ENCODE measurements at places on chromosomes 11 and 22. TPM values are rescaled to one million over a fixed set of nuclear protein-coding genes. Genes with fewer than 3 reads are reported as not detected.

DNA sequence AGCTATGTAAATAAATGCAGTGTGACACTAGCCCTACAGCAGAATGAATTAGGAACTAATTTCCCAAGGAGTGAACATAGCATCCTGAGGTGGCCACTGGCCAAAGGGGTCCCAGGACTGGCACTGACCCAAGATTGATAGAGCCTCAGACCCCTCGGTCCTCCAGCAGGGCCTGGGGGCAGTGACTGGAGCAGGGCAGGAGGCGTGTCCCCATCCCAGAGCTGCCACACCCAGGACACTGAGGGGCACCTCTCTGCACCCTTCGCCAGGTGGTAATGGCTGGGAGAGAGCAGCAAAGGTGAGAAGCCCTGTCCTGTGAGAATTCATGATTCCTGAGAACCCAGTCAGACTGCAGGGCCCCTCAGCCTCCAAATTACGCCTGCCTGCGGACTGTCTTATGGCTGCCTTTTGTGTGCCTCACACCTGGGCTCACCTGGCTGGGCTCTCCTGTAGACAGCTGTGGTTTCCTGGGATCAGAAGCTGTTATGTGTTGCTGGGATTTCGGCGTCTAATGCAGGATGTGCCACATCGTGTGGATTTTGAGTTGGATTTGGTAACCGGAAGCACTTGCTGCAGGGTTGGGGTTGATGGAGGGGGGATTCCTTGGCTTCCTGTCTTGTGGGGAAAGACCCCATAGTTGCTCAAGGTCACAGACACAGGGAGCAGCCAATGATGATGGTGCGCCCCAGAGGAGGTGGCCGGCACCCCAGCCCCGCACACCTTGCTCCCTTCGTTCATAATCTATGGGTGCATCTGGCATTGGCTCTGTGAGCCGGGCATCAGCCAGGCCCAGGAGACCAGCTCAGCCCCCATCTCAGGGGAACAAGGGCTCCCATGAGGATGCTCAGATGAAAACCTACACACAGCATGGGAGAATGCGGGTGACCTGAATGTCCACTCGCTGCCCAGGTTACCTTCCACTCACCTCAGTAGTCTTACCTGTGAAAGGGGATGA, 582.9 kb downstream of the BRD1 start:
- H3K27ac ChIP-seq: no peak overlapping the region
- H3K36me3 ChIP-seq: no peaks in the 10 kb centered on the region
- peaks cover 1% of the 10 kb centered on the region for H3K27me3 ChIP-seq
- no peak for DNase-seq
- no peak overlapping the region for H3K4me3 ChIP-seq

DNA sequence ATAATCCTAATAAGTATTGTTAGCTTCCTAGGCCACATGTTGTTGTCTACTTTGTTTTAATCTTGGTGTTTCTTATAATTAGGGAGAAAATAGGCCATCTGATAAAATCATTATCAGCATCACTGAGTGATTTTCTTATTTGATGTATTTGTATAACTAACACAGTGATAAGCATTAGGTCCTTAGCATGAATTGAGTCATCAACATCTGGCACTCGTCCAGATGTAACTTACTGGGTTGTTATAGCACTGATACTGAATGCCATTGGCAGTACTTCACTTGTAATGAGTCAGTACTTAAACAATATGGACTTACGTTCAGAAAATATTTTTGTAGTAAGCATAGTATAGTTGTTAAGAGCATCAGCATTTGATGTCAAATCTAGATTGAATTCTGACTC, 16.2 kb downstream of the API5 start:
- H3K36me3 ChIP-seq: peaks cover 62% of the 10 kb centered on the region
- H3K4me1 ChIP-seq: peaks cover 5% of the 10 kb centered on the region
- no peaks in the 10 kb centered on the region for H3K27me3 ChIP-seq
- no peak overlapping the region for H3K27ac ChIP-seq

DNA sequence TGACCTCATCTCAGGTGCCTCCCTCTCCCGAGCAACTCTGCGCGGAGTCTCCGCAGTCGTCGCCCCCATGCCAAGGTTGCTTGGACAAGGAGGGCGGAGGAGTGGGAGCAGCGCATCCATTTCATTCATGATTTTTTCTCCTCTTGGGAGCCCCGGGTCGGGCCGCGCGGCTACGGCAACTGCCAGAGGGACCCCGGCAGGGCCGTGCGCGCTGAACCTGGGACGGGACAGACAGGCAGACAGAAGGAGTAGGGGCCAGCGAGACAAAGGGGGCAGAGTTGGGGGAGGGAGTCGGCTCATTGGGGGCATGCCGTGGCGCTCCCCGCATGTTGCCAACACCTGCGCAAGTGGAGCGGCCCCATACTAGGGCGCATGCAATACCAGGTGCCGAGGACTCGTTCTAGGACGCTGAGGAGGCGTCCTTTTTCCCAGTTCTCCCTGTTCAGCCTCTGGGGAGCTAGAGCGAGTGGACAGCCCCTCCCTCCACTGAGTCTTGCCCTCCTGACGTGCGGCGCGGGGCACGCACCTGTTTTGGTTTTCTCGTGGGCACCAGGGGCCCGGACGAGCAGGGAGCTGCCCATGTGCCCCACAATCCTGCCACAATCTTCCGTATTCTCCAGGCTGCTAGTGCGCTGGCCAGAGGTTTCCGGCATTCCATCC, 501 bp upstream of the PTPN5 start:
- peaks cover 66% of the 10 kb centered on the region for H3K27me3 ChIP-seq
- H3K4me1 ChIP-seq: no peaks in the 10 kb centered on the region
- H3K4me3 ChIP-seq: no peak overlapping the region
- no peaks in the 10 kb centered on the region for H3K36me3 ChIP-seq

Gene FGF19
- not detected for total RNA-seq

DNA sequence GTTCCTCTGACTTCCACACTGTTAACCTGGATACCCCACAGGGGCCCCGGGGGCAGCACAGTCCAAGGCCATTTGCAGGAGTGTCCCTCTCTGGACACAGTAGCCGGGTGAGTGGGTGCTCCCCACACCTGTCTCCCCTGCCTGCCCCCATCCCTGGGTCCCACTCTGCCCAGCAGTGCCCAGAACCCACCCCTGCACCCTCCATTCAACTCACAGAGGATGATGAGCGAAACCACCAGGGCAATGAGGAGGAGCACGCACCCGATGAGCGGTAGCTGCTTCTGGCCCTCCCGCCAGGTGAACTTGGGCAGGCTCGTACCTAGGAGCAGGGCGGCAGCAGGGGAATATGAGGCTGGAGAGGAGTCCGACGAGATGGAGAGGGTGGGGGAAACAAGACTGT, 12.2 kb downstream of the TMPRSS13 start:
- peaks cover 16% of the 10 kb centered on the region for H3K27me3 ChIP-seq
- no peak overlapping the region for H3K4me3 ChIP-seq
- no peak overlapping the region for H3K27ac ChIP-seq
- H3K4me1 ChIP-seq: peaks cover 11% of the 10 kb centered on the region
- no peak for DNase-seq

GRCh38 chr11:121237686-121238658, 54.6 kb upstream of the SC5D start:
- no peaks in the 10 kb centered on the region for H3K36me3 ChIP-seq
- H3K27ac ChIP-seq: no peak overlapping the region
- peaks cover 30% of the 10 kb centered on the region for H3K4me1 ChIP-seq
- H3K27me3 ChIP-seq: peaks cover 16% of the 10 kb centered on the region

Gene GDPD4
- total RNA-seq: not detected

All from activated T-helper 1 cell treated with anti-CD3 and anti-CD28 coated beads, Interleukin-12 subunit alpha, Interleukin-12 subunit beta, Interleukin-2, Interleukin-4 antibody, amounts not matched to agents 30 ng/mL and 10 ng/mL and 1 ng/mL, durations not matched to agents 14 hours and 24 hours and 36 hours (primary cell).